SJSA1 (cell line): ENCODE measurements at places on chromosomes 7 and 10. TPM values are rescaled to one million over a fixed set of nuclear protein-coding genes. Genes with fewer than 3 reads are reported as not detected.

The GALNT17 gene
- not detected in 2 replicates for total RNA-seq

The C10orf143 gene
- 0.16 TPM in 1 of 2 replicates, not detected in the other for total RNA-seq

The VWA2 gene
- not detected in 2 replicates for total RNA-seq

The AGBL3 gene
- total RNA-seq = 0.03 and 0.37 TPM in 2 replicates

The SEM1 gene
- 64.3 and 110 TPM in 2 replicates for total RNA-seq

- H3K27ac ChIP-seq = no peak overlapping the region
- H3K4me3 ChIP-seq = no peak overlapping the region
- H3K27me3 ChIP-seq = peaks cover 8% of the 10 kb centered on the region; the same call in 1 of the 2 replicates
- no peaks in the 10 kb centered on the region for H3K4me1 ChIP-seq
Observed at GRCh38 chr10:17413876-17414275, 40.5 kb downstream of the ST8SIA6 start.

DNA sequence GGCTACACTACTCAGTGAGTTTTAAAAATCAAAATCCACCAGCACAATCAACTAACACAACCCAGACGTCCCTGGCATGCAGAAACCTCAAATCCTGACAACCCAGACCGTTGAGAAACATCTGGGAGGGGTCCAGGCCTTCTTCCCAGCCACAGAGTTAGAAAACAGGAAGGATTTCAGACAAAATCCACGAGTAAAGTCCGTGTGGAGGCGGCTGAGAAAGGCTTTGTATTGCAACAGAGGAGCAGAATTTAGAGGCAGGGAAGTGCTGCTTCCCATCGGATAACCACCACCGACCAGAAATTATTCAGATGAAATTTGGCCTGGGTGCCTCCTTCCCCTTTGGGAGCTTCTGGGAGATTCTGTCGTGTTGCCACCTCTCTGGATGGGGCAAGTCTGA, 61.5 kb downstream of the TNS3 start:
- H3K27me3 ChIP-seq = no peaks in the 10 kb centered on the region
- no peak overlapping the region for H3K27ac ChIP-seq
- peaks cover 74% of the 10 kb centered on the region for H3K36me3 ChIP-seq
- H3K4me1 ChIP-seq = peaks cover 30% of the 10 kb centered on the region
- H3K4me3 ChIP-seq = no peak overlapping the region

- no peak for DNase-seq
- H3K4me3 ChIP-seq = no peak overlapping the region
- H3K4me1 ChIP-seq = no peaks in the 10 kb centered on the region
- H3K36me3 ChIP-seq = no peaks in the 10 kb centered on the region
- no peaks in the 10 kb centered on the region for H3K27me3 ChIP-seq
Observed at GRCh38 chr7:88321694-88322093, 15.0 kb upstream of the STEAP4 start.

DNA sequence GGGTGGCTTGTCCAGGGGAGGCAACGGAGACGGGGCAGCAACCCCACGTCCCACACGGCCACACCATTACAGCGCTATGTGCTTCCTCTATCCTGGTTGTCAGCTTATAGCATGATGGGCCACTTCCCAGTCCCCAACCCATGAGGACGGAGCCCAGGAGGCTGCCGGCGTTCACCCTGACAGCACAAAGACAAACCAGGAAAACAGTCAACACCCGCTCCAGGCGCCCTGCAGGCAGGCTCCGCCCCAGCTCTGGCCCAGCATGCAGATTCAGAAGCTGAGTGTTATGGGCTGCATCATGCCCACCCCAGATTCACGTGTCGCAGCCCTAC, 14.8 kb downstream of the WDR86 start:
- DNase-seq = no peak
- no peaks in the 10 kb centered on the region for H3K4me1 ChIP-seq
- no peaks in the 10 kb centered on the region for H3K27me3 ChIP-seq
- H3K4me3 ChIP-seq = no peak overlapping the region
- H3K36me3 ChIP-seq = no peaks in the 10 kb centered on the region

DNA sequence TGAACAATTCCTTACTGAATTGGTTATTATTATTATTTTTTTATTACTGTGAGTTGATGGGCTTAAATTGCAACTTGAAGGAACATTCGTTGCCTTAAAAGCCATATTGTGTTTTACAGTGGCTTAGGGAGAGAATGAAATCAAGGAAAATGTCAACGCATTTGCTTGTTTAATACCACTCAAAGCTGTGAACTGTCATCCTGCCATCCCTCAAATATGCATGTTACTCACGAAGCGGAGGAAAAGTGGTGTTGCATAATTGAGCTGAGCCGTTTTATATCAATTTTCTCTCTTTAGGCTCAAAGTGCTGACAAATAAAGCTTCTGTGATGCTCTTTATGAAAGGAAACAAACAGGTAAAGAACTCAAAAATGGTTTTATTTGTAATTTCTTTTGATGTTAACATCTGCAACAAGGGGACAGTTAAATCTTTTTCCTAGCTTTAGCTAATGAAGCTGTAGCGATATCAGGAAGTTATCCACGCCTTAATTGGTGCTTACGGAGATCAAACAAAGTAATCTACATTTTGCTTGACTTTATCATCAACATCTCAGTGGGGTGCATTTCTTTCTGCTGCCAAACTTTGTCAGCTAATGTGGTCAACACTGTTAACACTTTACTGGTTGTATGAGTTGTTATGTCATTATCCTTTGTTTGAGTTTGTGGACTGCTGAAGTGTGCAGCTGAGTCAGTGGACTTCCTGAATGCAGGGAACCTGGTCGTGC, 33.1 kb downstream of the GLRX3 start:
- H3K4me1 ChIP-seq = no peaks in the 10 kb centered on the region
- no peak overlapping the region for H3K4me3 ChIP-seq
- DNase-seq = no peak
- peaks cover 82% of the 10 kb centered on the region for H3K36me3 ChIP-seq

DNA sequence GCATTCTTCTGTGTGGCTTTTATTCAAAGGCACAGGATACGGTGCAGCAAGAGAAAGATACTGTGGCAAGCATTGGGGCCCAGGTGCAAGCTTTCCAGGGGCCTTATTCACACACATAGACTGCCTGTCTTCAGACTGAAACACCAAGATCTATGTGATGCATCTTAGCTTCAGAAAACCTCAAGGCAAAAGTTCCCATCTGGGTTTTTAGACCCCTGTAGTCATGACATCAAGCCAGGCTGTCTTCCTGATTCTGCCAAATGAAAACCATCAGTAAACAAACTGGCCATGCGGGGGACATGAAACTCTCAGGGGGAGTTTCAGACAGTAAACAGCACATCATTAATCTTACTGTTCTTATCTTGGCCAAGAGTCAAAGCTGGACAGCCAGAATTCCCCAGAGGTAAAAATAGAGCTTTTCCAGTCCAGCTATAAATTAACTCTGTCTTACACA, 9.8 kb downstream of the AGBL3 start:
- peaks cover 2% of the 10 kb centered on the region; the same call in 1 of the 2 replicates for H3K36me3 ChIP-seq
- DNase-seq = no peak
- H3K4me1 ChIP-seq = peaks cover 13% of the 10 kb centered on the region
- no peak overlapping the region for H3K27ac ChIP-seq
- H3K27me3 ChIP-seq = no peaks in the 10 kb centered on the region

GRCh38 chr7:158617737-158618128, 30.1 kb upstream of the PTPRN2 start:
- H3K27ac ChIP-seq = peak overlapping the region; percentile 98
- no peaks in the 10 kb centered on the region for H3K27me3 ChIP-seq
- H3K4me3 ChIP-seq = no peak overlapping the region
- peak; percentile 97 for DNase-seq
- peaks cover 62% of the 10 kb centered on the region for H3K4me1 ChIP-seq

GRCh38 chr7:7344583-7344982, 162.2 kb downstream of the C1GALT1 start:
- H3K4me1 ChIP-seq = no peaks in the 10 kb centered on the region
- H3K36me3 ChIP-seq = no peaks in the 10 kb centered on the region
- H3K27me3 ChIP-seq = no peaks in the 10 kb centered on the region
- no peak for DNase-seq

DNA sequence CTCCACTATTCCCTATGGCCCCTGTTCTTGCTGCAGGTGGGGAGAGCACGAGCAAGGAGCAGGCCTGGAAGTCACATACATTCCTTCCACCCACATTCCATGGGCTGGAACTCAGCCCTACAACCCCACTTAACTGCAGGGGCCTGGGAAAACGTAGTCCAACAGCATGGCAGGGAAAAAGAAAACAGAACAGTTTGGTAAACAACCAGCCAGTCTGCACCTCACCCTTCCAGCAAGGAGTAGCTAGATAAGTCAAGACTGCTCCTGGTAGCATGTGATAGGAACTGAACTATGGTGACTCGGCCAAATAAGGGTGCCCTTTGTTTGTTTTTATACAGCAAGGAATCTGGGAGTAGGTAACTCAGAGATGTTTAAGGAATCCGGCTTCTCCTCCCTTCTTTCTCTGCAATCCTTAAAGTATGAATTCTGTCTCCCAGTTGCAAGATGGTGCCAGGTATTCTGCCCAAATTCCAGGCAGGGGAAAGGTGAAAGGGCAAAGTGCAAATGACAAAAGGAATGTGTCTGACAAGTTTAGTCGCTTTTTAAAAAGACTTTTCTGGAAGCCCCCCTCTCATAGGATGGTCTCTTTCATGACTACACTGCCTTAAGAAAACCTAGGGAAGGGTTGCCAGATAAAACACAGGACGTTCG, 311.7 kb upstream of the NEBL start:
- H3K4me1 ChIP-seq = no peaks in the 10 kb centered on the region
- no peak overlapping the region for H3K4me3 ChIP-seq
- H3K27me3 ChIP-seq = no peaks in the 10 kb centered on the region
- no peaks in the 10 kb centered on the region for H3K36me3 ChIP-seq

DNA sequence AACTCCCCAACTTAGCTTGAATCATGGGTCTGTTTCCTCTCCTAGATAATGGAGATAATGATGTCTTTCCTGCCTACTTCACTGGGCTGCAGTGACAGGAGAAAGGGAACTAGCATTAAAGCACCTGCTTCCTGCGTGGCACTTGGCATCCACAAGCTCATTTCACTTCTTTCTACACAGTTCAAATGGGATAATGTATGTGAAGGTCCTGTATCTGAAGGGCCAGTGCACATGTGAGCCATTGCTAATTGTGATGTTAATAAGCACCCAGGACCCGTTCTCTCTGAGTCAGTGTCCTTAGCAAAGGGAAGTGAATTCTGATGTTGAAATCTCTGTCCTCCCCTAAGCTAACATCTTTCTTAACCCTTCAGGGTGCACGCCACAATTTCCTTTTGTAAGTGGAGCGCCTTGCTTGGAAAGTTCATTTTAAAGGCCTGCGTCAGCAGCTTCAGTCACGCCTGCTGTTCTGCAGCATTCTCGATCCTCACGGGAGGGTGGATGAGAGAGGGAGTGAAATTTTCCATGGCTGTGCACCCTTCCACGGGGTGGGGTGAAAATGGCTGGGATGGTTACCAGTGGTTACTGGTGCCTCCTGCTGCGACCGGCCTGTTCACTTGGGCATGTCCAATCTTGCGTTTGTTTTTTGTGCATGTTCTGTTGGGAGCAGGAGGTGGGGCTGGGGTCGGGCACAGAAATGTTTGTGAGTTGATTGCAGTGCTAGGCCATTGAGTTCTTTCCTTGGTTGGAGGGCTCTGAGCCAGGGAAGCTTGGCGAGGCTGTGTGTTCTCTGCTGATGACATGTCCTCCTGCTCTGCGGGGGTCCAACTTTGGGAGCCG, 59.2 kb downstream of the HK1 start:
- H3K36me3 ChIP-seq = peaks cover 2% of the 10 kb centered on the region
- DNase-seq = no peak
- no peaks in the 10 kb centered on the region for H3K4me1 ChIP-seq
- no peak overlapping the region for H3K4me3 ChIP-seq
- H3K27ac ChIP-seq = no peak overlapping the region
- no peaks in the 10 kb centered on the region for H3K27me3 ChIP-seq

DNA sequence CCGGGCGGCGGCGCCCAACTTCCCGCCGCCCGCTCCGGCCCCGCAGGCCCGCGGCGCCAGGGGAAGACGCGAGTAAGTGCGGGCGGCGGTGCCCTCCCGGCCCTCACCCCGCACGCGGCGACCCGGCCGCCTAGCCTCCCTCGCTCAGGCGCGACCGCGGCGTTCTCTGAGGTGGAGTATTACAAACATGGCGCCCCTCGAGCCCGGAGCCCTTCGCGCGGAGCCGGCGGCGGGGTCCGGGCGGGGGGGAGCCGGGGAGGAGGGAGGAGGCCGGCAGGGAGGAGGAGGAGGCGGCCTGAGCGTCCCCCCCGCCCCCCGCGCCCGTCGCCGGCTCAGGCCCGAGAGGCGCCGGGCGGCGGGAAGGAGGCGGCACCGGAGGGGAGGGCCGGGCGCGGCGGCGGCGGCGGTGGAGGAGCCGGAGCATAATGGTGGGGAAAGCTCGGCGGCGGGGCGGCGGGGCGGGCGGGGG, at the start of gene ZMYND11:
Gene ZMYND11, plus strand, starts transcription at position 324 of the 469 bp plus-strand sequence. CDS start 44,558 bp downstream, outside the sequence.
- H3K4me3 ChIP-seq = peak within 1 kb of the TSS; percentile 95
- peak within 1 kb of the TSS; percentile 95 for H3K27ac ChIP-seq
- H3K4me1 ChIP-seq = peaks cover 34% of the 10 kb centered on the region
- no peaks in the 10 kb centered on the region for H3K27me3 ChIP-seq
- peak; percentile 44 for DNase-seq
